Kidney (tissue), 22 donors: ENCODE measurements at places on chromosomes 4 and X.

DNA sequence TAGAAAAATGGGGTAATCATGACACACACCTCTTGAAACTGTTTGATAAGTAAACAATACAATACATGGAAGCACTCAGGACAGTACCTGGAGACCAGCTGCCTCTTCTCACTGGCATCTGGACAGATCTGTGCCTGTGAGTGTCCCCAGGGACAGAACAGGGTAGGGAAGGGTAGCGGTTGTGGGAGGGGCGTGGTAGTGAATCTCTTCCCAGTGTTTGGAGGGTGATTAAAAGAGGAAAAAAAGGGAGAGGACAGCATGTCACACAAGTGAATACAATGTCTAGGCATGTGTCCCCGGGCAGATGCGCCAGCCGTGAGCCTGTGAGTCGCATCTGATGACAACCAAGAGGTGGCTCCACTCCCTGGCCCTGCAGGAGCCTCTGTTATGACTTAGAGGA, 138.8 kb upstream of the MSX1 start:
- no peak overlapping the region for H3K4me3 ChIP-seq
- H3K27ac ChIP-seq, result no peak overlapping the region
- no peaks in the 10 kb centered on the region for H3K27me3 ChIP-seq
- H3K4me1 ChIP-seq, result no peaks in the 10 kb centered on the region

GRCh38 chr4:100539706-100540105, 21.9 kb upstream of the EMCN start:
- no peak overlapping the region for H3K27ac ChIP-seq
- DNase-seq, result no peak
- no peaks in the 10 kb centered on the region for H3K4me1 ChIP-seq

- peaks cover 6% of the 10 kb centered on the region for H3K4me1 ChIP-seq
- H3K36me3 ChIP-seq, result no peaks in the 10 kb centered on the region
- no peaks in the 10 kb centered on the region for H3K27me3 ChIP-seq
Observed at GRCh38 chr4:40314951-40315350, 20.2 kb upstream of the CHRNA9 start.

DNA sequence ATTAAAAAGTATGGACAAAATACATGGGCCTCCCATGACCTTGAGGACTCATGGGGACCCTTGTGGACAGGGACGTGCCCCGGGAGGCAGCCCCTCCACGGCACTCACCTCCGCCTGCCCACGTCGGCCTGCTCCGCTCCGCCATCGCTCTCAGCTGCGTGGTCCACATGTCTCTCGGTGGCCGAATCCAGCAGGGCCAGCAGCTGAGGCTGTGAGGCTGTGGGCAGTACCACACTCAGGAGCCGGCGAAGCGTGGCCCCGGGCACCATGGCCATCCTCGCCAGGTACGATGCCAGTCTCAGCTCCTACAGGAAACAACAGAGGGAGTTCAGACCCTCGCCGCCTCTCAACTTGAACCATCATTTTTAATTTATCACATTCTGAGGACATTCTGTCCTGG, 140.0 kb downstream of the EVC2 start:
- no peaks in the 10 kb centered on the region for H3K27me3 ChIP-seq
- H3K36me3 ChIP-seq, result peaks cover under 1% of the 10 kb centered on the region
- no peak overlapping the region for H3K4me3 ChIP-seq
- DNase-seq, result no peak
- no peaks in the 10 kb centered on the region for H3K4me1 ChIP-seq

DNA sequence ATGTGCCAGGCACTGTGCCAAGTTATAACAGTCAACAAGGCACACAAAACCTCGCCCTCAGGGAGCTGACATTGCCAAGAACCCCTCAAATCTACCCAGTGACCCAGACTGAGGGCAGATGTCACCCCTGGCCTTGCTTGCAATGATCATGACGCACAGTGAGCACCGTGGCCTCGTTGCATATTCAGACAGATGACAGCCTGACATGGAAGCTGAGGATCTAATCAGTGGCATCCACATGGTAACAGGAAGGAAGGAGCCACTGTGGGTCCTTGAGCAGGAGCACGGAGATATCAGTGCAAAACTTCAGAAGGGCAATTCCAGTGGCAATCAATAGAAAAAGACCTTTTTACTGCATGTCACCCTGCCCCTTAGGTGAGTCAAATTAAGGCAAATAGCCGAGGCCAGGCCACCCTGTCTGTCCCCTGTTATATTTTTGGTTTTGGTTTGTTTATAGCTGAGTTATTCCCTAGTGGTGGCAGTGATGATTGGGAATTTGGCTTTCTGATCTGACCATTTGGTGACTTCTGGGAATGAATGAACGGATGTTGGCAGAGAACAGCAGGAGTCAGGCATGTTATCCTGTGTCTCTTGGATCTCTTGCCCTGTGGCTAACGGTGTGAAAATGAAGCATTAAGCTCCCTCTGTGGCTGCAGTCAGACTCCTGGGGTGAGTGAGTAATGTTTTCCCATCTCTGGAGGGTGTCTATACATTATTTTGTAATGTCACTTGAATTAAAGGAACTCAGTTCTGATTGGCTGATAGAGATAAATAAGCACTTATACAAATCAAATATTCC, 20.4 kb downstream of the WDR13 start:
- no peak overlapping the region for H3K4me3 ChIP-seq
- no peak for DNase-seq
- H3K27me3 ChIP-seq, result no peaks in the 10 kb centered on the region
- no peaks in the 10 kb centered on the region for H3K4me1 ChIP-seq
- H3K36me3 ChIP-seq, result no peaks in the 10 kb centered on the region

GRCh38 chrX:38868941-38869401, 67.7 kb downstream of the MID1IP1 start:
- DNase-seq, result no peak
- H3K27ac ChIP-seq, result no peak overlapping the region
- no peaks in the 10 kb centered on the region for H3K4me1 ChIP-seq
- H3K27me3 ChIP-seq, result no peaks in the 10 kb centered on the region
- no peaks in the 10 kb centered on the region for H3K36me3 ChIP-seq
